Activated T-cell treated with anti-CD3 and anti-CD28 coated beads, Interleukin-2, amount 50 U/mL, for 72 hours (primary cell): ENCODE measurements at places on chromosomes 16 and 17.

DNA sequence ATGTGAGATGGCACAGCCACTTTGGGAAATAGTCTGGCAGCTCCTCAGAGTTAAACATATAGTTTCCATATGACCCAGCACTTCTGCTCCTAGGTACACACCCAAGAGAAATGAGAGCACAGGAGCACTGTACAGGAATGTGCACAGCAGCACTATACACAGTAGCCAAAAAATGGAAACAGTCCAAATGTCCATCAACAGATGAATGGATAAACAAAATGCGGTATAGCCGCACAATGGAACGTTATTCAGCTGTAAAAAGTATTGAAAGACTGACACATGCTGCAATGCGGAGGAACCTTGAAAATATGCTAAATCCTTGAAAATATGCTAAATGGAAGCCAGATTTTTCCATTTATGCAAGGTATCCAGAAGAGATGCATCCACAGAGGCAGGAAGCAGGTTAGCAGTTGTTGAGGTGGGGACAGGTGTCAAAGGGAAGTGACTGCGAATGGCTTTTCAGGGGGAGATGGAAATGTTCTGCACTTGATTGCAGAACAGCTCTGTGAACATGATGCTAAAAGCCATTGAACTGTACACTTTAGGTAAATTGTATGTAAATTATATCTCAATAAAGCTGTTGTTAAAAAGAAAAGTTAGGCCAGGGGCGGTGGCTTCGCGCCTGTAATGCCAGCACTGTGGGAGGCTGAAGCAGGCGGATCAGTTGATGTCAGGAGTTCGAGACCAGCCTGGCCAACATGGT is 80.7 kb downstream of the MPRIP start:
- no peak for DNase-seq

DNA sequence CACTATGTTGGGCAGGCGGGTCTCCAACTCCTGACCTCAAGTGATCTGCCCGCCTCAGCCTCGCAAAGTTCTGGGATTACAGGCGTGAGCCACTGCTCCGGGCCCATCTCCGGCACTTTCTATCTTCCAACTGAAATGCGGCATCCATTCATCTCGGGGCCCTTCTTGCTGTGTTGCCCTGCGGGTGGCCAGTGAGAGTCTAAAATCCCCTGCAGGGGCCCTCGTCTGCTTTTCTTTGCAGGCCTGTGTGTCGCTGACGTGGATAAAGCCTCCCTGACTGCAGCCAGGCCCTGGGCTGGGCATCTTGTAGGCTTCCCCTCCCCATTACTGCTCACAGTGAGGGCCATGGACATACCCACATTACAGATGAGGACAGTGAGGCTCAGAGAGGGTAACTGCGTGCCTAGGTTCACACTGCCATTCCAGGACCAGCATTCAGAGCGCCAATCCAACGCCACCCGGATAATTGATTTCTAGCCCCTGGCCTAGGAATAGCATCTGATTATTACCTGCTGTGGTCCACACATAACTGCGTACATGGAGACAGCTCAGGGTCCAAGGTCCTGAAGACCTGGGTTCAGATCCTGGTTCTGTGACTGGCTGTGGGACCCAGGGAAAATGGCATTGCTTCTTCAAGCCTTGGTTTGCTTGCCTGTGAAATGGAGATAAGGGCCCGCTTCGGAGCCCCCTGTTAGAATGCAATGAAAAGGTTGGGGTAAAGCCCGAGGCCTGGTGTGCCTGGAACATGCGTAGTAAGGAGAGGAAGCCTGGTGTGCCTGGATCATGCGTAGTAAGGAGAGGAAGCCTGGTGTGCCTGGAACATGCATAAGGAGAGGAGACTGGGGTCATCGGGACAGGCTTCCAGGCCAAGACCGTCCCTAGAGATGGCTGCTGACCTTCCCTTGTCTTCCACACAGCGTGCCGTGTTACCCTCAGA is 25.0 kb downstream of the CRISPLD2 start:
- DNase-seq: no peak

GRCh38 chr17:3918372-3919122 is 2.3 kb upstream of the P2RX1 start:
- no peak for DNase-seq

- DNase-seq: peak; percentile 82
Measured at GRCh38 chr16:81567987-81568748, 123.6 kb downstream of the CMIP start.

GRCh38 chr17:10042589-10043244 is 137.6 kb upstream of the RCVRN start:
- DNase-seq: no peak
